ENCODE measurements at places on chromosomes 3 and 15.

DNA sequence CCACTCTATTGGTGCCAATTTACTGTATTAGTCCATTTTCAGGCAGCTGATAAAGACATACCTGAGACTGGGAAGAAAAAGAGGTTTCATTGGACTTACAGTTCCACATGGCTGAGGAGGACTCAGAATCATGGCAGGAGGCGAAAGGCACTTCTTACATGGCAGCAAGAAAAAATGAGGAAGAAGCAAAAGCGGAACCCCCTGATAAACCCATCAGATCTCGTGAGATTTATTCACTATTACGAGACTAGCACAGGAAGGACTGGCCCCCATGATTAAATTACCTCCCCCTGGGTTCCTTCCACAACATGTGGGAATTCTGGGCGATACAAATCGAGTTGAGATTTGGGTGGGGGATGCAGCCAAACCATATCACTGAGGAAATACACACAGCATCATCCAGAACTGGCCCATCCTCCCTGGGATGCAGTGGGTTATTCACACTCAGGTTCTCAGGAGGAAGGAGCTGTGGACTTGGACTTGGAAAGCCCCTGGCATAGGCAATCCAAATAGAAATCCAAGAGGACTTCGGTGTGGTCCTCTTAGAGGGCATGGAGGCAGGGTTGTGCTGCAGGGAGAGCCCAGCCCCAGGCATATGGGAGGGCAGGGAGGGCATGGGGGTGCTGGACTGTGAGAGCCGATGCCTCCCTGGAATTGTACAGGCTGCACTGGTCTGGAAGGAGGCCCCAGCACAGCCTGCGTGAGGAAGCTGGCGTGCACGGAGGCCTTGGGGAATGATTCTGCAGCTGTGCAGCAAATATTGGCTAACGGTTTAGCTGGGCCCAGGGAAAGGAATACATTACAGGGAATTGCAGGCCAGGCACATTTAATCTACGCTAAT, 62.9 kb downstream of the EFCAB12 start:
- H3K27ac ChIP-seq: peak overlapping the region; percentile 26
- DNase-seq: no peak
- no peaks in the 10 kb centered on the region for H3K4me1 ChIP-seq
- no peak overlapping the region for H3K4me3 ChIP-seq
- peaks cover 11% of the 10 kb centered on the region for H3K27me3 ChIP-seq

DNA sequence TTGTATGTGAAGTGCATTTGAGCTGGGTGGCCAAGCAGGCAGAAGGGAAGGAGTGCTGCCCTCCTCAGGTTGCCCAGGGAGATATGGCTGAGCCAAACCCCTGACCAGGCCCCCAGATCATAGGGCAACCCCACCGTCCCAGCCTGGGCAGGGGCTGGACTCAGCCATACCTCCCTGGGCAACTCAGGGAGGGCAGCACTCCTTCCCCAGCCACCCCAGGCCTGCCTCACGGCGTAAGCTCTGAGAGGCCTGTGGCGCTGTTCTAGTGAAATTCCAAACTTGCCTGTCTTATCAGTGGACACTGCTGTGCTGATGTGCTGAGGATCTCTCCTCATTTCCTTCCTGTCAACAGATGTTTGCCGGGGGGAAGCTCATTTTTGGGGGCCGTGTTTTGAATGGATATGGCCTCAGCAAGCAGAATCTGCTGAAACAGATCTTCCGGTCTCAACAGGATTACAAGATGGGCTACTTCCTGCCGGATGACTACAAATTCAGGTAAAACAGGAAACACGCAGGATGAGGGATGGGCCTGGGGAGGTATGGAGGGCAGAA, 57.6 kb upstream of the FGD5 start:
- H3K27ac ChIP-seq: no peak overlapping the region
- no peaks in the 10 kb centered on the region for H3K4me1 ChIP-seq
- no peaks in the 10 kb centered on the region for H3K36me3 ChIP-seq
- no peak for DNase-seq

- peaks cover 27% of the 10 kb centered on the region for H3K4me1 ChIP-seq
- DNase-seq: no peak
- H3K27ac ChIP-seq: no peak overlapping the region
- no peak overlapping the region for H3K4me3 ChIP-seq
Measured at GRCh38 chr15:74869372-74869725, 3.8 kb downstream of the SCAMP2 start.

GRCh38 chr3:115040673-115041286, 106.3 kb downstream of the ZBTB20 start:
- no peak overlapping the region for H3K4me3 ChIP-seq
- H3K36me3 ChIP-seq: peaks cover 1% of the 10 kb centered on the region
- DNase-seq: no peak

GRCh38 chr15:56244811-56245576, 1.3 kb upstream of the RFX7 start:
- H3K27ac ChIP-seq: peak overlapping the region; percentile 90
- no peak for DNase-seq
- H3K4me3 ChIP-seq: peak overlapping the region; percentile 86
- peaks cover 36% of the 10 kb centered on the region for H3K4me1 ChIP-seq
- no peaks in the 10 kb centered on the region for H3K36me3 ChIP-seq

DNA sequence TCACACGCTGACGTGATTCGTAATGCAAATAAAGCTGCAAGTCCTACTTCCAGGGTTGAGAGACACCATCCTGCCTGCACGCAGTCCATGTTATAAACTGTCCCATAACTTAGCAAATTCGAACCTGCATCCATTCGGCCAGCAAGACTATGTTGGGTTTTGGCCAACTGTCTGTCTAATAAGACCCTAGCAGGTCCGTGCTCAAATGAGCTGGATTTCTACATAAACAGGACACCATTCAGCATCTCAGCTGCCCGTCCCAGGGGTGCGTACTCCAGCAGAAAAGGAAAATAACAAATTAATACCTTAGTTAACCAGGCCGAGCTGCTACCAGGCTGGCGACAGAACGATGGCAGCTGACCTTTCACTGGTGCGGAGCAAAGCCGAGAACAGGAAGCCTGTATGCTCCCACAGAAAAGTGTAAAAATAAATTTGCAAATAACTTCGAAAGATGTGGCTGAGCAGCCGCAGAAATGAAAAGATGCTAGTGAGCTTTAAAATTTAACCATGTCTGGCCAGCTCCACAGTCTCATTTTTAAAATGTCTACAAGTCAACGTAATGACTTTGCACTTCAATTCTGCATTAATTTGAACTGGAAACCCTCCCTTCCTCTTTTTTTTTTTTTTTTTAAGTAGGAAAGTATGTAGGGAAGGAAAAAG, 97.1 kb upstream of the SNRPA1 start:
- peaks cover 19% of the 10 kb centered on the region for H3K27me3 ChIP-seq
- DNase-seq: no peak
- H3K4me1 ChIP-seq: no peaks in the 10 kb centered on the region
- H3K36me3 ChIP-seq: no peaks in the 10 kb centered on the region
- no peak overlapping the region for H3K4me3 ChIP-seq

DNA sequence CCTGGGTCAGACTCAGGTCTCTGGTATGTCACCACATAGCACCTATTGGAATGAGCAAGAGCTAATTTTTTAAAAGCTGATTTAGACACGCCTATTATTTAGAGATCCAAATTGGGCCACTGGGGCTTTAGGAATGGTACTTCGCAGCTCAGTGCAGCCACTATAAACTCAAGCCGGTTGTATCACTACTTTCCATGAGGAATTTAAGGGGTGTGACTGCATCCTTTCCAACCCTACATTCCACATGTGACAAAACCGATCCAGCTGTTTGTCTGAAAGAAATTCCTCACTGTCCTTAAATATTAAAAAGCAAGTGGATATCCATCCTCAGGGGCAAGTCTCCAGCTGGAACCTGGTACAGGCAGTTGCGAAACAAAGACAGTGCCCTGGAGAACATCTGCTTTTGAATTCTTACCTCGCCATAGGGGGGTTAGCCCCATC, 12.8 kb downstream of the VGLL3 start:
- no peak overlapping the region for H3K27ac ChIP-seq
- H3K27me3 ChIP-seq: no peaks in the 10 kb centered on the region
- H3K4me3 ChIP-seq: no peak overlapping the region

DNA sequence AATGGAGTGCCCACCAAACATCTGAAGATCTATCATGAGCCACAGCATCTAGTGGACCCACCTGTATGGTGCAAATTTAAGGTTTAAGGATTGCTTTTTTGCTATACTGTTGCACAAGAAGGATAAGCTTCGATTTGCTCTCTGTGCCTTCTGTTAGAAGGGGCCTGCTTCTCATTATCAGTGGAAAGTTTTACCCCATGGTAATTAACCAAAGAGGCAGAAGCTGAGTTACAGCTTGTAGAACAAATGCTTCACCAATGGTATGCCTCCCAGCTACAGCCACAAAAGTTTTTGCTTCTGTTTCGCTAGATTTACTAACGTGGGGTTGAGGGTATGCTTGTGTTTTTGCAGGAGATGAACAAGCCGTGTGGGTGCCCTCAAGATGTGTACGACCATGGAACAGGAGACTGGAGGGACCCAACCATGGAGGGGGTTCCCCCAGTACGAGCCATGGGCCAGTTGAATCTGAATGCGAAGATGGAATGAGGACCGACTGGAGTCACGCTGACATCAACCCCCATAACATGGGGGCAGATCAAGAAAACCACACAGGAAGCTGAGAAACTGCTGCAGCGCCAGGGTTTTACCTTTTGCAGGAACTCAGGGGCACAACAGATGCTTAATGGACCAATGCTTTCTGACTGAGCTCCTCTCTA, 43.5 kb downstream of the ACAD9 start:
- H3K4me1 ChIP-seq: no peaks in the 10 kb centered on the region
- no peak overlapping the region for H3K4me3 ChIP-seq
- H3K27me3 ChIP-seq: no peaks in the 10 kb centered on the region
- no peak overlapping the region for H3K27ac ChIP-seq
- no peak for DNase-seq
- H3K36me3 ChIP-seq: peaks cover 48% of the 10 kb centered on the region

DNA sequence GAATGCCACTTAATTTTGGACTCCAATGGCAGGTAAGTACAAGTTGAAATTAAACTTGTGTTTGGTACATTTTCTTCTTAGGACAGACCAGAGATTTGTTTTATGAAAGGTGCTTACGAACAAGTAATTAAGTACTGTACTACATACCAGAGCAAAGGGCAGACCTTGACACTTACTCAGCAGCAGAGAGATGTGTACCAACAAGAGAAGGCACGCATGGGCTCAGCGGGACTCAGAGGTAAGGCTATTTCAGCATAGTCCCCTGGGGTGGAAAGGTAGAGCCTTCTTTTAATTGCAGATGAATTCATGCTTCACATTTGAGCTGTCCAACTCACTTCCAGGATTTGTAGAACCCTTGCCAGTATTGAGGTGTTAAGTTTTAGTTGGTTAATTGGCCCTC, 51.4 kb downstream of the ASTE1 start:
- H3K27ac ChIP-seq: no peak overlapping the region
- peaks cover 12% of the 10 kb centered on the region for H3K36me3 ChIP-seq
- no peaks in the 10 kb centered on the region for H3K27me3 ChIP-seq
- H3K4me1 ChIP-seq: no peaks in the 10 kb centered on the region
